ENCODE measurements at places on chromosomes 7 and 10.

DNA sequence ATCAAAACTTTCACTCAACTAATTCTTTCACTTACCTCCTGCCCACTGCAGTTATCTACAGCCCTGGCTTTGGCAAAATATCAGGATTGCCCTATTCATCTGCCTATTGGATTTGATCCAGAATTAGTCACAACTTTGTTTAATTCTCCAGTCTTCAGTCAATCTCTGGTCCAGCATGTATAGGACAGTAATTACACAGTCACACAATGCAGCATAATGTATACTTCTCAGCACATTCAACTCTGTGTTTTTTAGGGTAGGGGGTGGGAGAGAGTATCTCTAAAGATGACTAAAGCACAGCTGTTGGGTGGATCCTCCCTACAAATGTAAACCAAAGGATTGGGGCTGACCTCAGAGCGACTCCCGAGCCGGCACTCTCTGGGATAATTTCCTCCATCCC lies 17.7 kb upstream of the NRP1 start:
- no peak for DNase-seq

DNA sequence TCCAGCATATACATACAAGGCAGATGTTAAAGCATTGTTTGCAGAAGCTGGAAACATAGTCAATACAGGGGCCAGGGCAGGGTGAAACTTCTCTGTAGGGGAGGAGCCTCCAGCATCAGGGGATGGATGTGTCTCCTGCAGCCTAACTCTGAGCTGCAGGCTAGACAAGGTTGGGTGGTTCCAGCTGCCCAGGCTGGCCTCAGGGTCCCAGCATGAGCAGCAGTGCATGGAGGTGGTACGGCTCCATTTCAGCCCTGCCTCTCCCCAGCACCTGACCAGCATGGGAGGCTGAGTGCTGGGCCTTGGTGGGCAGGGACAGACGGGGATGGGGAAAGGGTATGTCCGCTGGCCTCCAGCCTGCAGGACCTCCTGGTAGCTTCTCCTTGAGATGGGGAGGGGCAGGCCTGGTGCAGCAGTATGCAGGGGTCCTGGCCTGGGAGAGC lies 7.4 kb upstream of the TBRG4 start:
- DNase-seq = no peak

DNA sequence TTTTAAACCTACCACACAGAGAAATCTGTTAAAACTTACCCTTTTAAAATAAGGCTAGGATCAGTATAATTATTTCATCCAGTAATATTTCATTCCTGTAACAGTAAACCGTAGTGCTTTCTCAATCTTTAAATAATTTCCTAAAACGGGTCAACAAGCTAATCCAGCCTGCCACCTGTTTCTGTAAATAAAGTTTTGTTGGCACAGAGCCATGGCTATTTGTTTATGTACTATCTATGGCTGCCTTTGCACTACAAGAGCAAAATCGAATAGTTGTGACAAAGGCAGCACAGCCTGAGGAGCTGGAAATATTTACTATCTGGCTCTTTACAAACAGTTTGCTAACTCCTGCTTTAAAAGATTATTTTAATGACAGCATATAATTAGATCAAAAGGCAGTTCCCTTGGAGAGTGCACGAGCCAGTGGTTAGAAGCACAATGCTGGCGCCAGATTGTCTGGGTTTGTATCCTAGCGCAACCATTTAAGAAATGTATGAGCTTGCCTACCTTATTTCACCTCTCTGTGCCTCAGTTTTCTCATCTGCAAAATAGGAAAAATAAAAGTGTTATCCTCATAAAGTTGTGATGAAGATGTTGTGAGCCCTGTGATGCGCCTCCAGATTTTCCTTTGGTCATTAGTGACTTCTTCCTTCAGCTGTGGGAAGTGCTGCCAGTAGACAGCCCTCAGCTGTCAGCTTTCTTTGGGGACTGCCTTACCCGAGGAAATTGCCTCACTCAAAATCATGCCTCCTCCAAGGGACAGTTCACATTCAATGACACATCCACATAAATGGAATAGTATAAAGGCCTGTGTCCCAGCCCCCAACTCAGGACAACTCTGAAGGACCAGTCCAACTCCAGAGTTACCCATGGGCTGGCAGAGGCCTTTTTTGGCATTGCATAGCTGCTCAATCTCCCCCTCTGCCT lies 11.8 kb upstream of the MIOS start:
- DNase-seq = no peak

- DNase-seq = no peak
Observed at GRCh38 chr7:51352174-51353100, 35.8 kb upstream of the COBL start.

DNA sequence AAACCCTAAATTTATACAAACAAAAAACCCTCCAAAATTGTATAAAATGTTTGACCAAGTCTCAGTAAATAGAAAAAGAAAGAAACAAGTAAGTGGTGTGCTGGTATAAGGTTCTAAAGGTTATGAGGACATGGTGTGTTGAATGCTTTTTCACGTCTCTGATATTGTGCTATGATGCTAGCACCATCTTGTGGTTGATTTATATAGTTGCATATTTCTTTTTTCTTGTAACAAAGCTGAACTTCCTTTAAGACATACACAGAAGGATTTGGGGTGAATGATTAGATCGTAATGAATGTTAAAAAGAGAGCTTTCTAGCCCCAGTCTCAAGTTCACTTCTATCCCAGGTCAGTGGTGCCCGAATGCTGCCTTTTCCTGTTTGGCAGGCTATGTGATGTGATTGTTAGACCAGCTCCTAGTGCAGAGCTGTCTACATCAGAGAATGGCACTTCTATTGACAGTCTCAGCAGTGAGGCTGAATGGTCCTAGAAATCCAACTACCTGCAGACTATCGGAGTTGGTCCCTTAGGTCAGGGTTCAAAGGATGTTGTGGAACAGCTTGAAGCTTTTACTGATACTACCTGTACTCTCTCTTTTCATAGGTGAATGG lies 25.0 kb downstream of the VTI1A start:
- peak; percentile 60 for DNase-seq

DNA sequence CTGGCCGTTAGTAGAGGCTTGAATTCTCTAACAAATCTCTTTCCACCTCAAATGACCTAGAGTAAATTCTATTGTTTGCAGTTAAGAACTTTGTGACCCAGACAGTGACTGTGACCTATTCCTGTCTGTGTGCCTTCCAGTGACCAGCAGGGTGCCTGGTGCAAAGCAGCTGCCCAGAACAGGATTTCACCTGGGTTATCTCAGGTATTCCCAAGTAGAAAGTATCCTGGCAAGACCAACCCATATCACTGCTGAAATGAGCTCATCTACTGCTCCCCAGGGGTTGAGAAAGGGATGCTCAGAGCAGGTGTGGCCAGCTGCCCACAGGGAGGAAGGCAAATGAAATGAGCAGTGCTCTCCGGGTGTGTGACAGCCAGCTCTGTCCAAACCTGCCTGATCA lies 2.1 kb upstream of the MSMB start:
- no peak for DNase-seq
